ENCODE measurements at places on chromosomes 6 and 20.

- H3K27me3 ChIP-seq, result peaks cover 42% of the 10 kb centered on the region
- H3K36me3 ChIP-seq, result no peaks in the 10 kb centered on the region
- H3K4me3 ChIP-seq, result no peak overlapping the region
- DNase-seq, result no peak
- no peaks in the 10 kb centered on the region for H3K4me1 ChIP-seq
Measured at GRCh38 chr20:36402708-36403107, 96.6 kb downstream of the DLGAP4 start.

DNA sequence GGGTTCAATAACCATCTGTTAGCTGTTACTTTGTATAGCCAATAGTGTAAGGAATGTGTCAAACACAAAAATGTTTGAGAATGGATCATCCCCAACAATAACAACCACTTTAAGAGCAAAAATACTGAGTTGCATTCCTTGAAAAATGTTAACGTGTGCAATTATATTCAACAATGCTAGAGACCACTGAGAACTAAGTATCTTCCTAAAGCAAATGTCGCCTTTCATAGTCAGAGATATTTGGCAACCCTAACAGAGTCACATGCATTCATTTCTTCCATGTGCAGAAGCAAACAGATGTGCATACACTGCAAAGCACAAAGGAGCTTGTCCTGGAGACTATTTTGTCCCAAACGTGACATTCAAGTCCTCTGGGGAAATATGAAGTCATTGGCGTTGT, 448.6 kb downstream of the GJA1 start:
- no peaks in the 10 kb centered on the region for H3K36me3 ChIP-seq
- DNase-seq, result no peak
- H3K4me3 ChIP-seq, result no peak overlapping the region
- no peak overlapping the region for H3K27ac ChIP-seq
- no peaks in the 10 kb centered on the region for H3K27me3 ChIP-seq
- no peaks in the 10 kb centered on the region for H3K4me1 ChIP-seq

GRCh38 chr20:47489448-47489872, 12.2 kb upstream of the NCOA3 start:
- H3K4me1 ChIP-seq, result peaks cover 79% of the 10 kb centered on the region
- peak; percentile 74 for DNase-seq
- H3K27ac ChIP-seq, result peak overlapping the region; percentile 94
- H3K4me3 ChIP-seq, result peak overlapping the region; percentile 38
- no peaks in the 10 kb centered on the region for H3K27me3 ChIP-seq
- peaks cover 4% of the 10 kb centered on the region for H3K36me3 ChIP-seq

DNA sequence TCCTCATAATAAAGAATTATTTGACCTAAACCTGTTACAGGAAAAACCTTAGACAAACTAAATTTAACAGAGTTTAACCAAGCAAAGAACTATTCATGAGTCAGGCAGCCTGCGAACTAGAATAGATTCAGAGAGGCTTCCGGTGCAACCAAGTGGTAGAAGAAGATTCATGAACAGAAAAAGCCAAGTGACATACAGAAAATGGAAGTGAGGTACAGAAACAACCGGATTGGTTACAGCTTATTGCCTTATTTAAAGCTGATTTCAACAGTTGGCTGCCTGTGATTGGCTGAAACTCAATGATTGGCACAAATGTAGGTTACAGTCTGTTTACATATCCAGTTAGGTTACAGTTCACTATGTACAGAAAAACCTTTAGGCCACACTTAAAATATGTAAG, 10.1 kb downstream of the PPP1R3G start:
- H3K27me3 ChIP-seq, result peaks cover 33% of the 10 kb centered on the region
- H3K27ac ChIP-seq, result no peak overlapping the region
- H3K4me3 ChIP-seq, result no peak overlapping the region
- peaks cover 4% of the 10 kb centered on the region for H3K4me1 ChIP-seq

- H3K4me1 ChIP-seq, result no peaks in the 10 kb centered on the region
- DNase-seq, result no peak
- H3K36me3 ChIP-seq, result no peaks in the 10 kb centered on the region
- no peak overlapping the region for H3K27ac ChIP-seq
- H3K4me3 ChIP-seq, result no peak overlapping the region
Measured at GRCh38 chr20:3276680-3277015, 37.7 kb upstream of the SLC4A11 start.

- H3K4me1 ChIP-seq, result peaks cover 12% of the 10 kb centered on the region
- H3K27ac ChIP-seq, result no peak overlapping the region
- H3K36me3 ChIP-seq, result peaks cover 8% of the 10 kb centered on the region
- DNase-seq, result no peak
- no peaks in the 10 kb centered on the region for H3K27me3 ChIP-seq
Measured at GRCh38 chr6:16681260-16681873, 79.9 kb downstream of the ATXN1 start.

DNA sequence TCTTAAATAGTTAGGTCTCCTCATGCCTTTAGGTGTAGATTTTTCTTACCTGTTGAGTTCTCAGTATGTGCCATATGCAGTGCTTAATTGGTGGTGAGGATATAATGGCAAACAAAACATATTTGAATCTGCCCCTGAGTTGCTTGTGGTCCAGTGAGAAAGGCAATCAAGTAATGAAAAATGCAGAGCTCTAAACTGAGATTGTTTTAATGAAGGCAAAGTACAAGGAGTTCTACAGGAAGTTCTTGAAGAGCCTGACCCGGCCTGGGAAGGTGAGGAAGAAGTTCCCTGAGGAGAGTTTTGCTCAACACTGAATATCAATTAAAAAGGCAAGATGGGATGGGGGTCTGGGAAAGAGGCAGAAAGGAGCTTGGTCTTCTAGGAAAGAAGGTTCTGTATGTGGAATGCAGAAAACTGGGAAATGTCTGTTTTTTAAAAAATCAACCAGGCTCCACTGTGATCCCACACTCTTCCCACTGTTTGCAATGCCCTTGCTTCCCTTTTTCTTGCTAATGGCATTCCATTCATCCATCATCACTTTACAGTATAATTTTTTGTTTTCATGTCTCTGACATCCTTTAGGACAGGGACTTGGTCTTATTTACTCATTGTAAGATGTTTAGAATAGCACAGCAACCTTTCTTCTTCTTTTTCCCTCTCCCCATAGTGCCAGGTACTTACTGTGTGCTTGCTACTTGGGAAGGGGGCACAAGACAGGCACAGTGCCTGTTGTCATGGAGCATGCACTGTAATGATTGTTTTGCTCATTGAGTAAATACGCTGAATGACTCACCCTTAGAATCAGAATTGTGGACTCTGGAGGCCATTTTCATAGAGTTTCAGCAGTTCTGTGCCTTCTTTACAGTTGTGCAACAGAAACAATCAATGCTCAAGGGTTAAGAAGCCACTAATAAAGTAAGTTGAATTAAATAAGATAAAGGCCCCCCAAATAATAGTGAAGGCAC, 64.3 kb downstream of the ANKS1A start:
- no peaks in the 10 kb centered on the region for H3K36me3 ChIP-seq
- H3K27ac ChIP-seq, result no peak overlapping the region
- H3K4me1 ChIP-seq, result no peaks in the 10 kb centered on the region
- no peaks in the 10 kb centered on the region for H3K27me3 ChIP-seq
- no peak for DNase-seq

DNA sequence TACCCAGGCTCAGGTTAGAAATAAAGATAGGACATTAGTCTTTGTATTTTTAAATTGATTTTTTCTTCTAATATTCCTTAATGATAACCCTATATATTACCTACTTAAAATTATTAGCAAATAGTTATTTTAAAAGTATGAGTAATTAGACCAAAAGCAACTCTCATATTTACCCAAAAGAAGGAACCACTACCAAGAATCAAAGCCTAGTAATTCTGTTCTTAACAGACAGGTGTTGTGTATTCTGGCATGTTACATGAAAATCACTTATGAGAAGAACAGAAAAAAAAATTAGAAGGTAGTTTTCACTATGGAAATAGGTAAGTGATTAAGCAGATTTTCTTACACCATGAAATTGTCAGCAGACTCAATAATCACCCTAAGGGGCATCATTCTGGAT, 105.1 kb downstream of the ATG5 start:
- H3K27me3 ChIP-seq, result no peaks in the 10 kb centered on the region
- peaks cover 6% of the 10 kb centered on the region for H3K36me3 ChIP-seq
- no peak for DNase-seq
- no peak overlapping the region for H3K27ac ChIP-seq
- H3K4me1 ChIP-seq, result peaks cover 17% of the 10 kb centered on the region

- peaks cover 16% of the 10 kb centered on the region for H3K36me3 ChIP-seq
- DNase-seq, result peak; percentile 40
- peak overlapping the region; percentile 99 for H3K27ac ChIP-seq
- peaks cover 61% of the 10 kb centered on the region for H3K4me1 ChIP-seq
- H3K27me3 ChIP-seq, result peaks cover 4% of the 10 kb centered on the region
- peak overlapping the region; percentile 99 for H3K4me3 ChIP-seq
Measured at GRCh38 chr20:47502271-47503239, 868 bp downstream of the NCOA3 start.

DNA sequence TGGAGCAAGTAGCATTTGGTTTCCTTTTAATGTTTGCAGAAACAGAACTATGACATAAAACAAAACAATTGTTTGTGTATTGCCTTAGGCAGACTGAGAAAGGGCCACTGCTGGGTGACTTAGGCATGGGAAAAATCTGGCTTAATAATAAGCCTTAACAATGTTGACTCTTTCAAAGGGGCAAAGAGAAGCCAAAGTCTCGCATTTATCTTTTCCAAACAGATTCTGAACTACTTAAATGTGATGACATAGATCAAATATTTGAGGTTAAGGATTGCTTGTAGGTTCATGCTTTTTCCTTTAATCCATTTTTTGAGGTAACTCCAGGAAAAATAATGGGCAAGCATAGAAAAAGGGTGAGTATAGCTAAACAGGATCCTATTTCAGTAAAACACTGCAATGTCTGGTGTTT, 39.6 kb downstream of the ADAT2 start:
- no peaks in the 10 kb centered on the region for H3K4me1 ChIP-seq
- H3K4me3 ChIP-seq, result no peak overlapping the region
- no peaks in the 10 kb centered on the region for H3K27me3 ChIP-seq
- no peaks in the 10 kb centered on the region for H3K36me3 ChIP-seq

GRCh38 chr20:33399924-33400323, 1.4 kb downstream of the CDK5RAP1 start:
- no peaks in the 10 kb centered on the region for H3K27me3 ChIP-seq
- H3K27ac ChIP-seq, result no peak overlapping the region
- H3K4me1 ChIP-seq, result peaks cover 39% of the 10 kb centered on the region

Data from activated naive CD4-positive, alpha-beta T cell treated with anti-CD3 and anti-CD28 coated beads, Interleukin-2, amount 10 ng/mL, durations not matched to agents 7 days and 5 days (primary cell).